Activated CD4-positive, alpha-beta T cell treated with anti-CD3 and anti-CD28 coated beads, Interleukin-2, amount 50 U/mL, for 48 hours (primary cell): ENCODE measurements at places on chromosomes 6 and 20.

GRCh38 chr20:3839328-3839727 is 7.3 kb upstream of the MAVS start:
- no peak for DNase-seq

DNA sequence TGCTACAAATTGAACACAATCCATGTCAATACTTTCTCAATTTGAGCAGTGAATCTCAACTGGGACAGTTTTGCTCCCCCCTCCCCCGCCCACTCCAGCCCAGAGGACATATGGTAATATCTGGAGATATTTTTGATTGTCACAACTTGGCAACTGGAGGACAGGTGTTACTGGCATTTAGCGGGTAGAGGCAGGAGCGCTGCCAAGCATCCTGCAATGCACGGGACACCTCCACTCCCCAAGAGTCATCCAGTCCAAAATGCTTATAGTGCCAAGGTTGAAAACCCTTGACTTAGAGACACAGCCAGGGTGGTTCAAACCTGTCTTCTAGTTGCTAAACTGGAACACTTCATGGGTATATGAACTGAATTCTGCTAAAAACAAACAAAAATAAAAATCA is 26.9 kb upstream of the LRRC1 start:
- DNase-seq = no peak

DNA sequence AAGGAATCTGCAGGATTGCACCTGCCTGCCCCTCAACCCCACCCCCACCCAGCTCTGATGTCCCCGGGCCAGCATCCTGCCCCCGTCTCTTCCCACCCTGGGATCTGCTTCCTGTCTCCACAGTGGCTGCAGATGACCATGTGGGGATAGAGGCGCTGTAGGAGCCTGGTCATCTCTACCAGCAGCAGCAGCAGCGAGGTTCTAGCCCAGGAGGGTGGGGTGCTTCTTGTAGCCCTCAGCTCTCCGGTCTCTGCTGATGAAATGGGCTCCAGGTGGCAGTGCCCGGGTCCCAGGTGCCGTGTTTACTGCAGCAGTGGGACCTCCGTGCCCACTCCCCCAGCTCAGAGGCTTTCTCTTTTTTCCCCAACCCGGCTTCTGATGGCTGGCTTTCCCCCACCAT is 25.2 kb downstream of the CAPN11 start:
- no peak for DNase-seq

GRCh38 chr6:63821442-63821841 is 185.8 kb downstream of the PHF3 start:
- DNase-seq = no peak

DNA sequence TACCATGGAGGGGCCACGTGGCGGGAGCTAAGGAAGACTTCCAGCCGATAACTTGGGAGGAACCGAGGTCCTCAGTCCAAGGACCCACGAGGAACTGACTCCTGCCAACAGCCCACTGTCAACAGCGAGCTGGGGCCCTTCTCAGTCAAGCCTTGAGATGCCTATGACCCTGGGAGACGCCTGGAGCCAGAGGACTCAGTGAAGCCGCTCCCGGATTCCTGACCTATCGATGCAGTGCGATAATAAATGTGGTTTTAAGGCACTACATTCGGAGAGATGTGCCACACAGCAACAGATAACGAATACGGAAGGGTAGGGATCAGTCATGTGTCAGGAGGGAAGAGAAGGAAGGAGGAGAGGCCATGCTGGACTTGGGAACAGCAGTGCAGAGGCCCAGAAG is 208.5 kb downstream of the NFATC2 start:
- no peak for DNase-seq

GRCh38 chr6:46832816-46833215 is 39.6 kb downstream of the MEP1A start:
- no peak for DNase-seq

GRCh38 chr6:157861814-157862213 is 38.8 kb downstream of the SNX9 start:
- no peak for DNase-seq

- DNase-seq = no peak
Measured at GRCh38 chr6:123925350-123925749, 121.7 kb downstream of the NKAIN2 start.

- no peak for DNase-seq
Measured at GRCh38 chr6:148521586-148521985, 178.9 kb downstream of the SASH1 start.

DNA sequence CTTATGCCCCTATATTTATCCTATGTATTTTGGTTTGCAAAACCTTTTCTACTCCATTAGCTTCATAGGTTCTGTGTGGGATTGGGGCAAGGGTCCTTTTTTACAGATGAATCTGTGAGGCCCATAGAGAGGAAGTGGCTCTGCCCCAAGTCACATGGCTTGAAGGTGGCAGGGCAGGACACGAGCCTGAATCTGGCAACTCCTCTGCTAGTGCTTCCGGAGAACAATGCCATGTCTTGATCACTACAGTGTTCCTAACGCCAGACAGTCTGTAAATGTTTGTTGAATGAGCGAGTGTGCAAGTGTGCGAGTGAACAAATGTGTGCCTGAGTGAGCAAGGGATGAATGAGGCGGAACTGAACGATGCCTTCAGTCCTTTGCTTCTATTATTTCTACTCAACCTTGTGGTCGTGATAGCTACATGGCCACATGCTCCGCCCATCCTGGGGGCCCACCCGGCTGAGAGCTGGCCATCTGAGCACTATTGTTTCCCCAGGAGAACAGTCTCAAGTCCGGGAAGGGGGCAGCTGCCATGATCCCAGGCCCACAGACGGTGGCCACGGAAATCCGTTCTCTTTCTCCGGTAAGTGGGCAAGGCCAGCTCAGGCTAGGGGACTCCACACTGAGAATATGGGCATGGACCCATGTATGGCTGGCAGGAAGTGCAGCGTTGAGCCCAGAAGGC is 17.8 kb upstream of the AAR2 start:
- no peak for DNase-seq

- no peak for DNase-seq
Measured at GRCh38 chr6:136069119-136069518, 181.0 kb downstream of the MTFR2 start.

DNA sequence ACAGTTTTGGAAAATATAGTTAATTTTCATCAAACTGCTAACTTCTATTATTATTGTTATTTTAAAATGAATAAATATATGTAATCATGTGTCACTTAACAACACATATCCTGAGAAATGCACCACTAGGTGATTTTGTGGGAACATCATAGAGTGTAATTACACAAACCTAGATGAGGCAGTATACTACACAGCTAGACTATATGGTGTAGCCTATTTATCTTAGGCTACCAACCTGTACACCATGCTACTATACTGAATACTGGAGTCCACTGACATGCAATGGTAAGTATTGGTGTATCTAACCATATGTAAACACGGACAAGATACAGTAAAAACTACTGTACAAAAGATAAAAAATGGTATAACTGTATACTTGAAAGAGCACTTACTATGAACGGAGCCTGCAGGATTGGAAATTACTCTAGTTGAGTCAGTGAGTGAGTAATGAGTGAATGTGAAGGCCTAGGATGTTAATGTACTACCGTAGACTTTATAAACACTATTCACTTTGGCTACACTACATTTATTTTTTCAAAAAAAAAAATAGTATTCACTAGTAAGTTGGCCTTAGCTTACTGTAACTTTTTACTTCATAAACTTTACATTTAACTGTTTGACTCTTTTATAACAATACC is 72.4 kb downstream of the ASCC3 start:
- DNase-seq = no peak

- DNase-seq = no peak
Measured at GRCh38 chr6:147117580-147117979, 86.6 kb upstream of the STXBP5 start.

GRCh38 chr20:16712511-16712947 is 17.3 kb upstream of the SNRPB2 start:
- DNase-seq = no peak

DNA sequence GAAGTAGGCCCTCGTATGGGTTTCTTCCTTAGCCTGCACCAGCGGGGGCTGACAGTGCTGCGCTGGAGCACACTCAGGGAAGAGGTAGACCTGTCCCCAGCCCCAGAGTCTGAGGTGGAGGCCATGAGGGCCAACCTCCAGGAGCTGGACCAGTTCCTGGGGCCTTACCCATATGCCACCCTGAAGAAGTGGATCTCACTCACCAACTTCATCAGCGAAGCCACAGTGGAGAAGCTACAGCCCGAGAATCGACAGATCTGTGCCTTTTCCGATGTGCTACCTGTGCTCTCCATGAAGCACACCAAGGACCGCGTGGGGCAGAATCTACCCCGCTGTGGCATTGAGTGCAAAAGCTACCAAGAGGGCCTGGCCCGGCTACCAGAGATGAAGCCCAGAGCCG is 3.8 kb downstream of the AAR2 start:
- no peak for DNase-seq

- no peak for DNase-seq
Measured at GRCh38 chr6:111207141-111207858, 120.0 kb downstream of the SLC16A10 start.

- no peak for DNase-seq
Measured at GRCh38 chr20:52142757-52143156, 48.8 kb downstream of the ZFP64 start.

GRCh38 chr6:6458172-6458571 is 130.3 kb upstream of the LY86 start:
- DNase-seq = no peak

- DNase-seq = no peak
Measured at GRCh38 chr20:7935027-7935551, 5.2 kb downstream of the HAO1 start.

DNA sequence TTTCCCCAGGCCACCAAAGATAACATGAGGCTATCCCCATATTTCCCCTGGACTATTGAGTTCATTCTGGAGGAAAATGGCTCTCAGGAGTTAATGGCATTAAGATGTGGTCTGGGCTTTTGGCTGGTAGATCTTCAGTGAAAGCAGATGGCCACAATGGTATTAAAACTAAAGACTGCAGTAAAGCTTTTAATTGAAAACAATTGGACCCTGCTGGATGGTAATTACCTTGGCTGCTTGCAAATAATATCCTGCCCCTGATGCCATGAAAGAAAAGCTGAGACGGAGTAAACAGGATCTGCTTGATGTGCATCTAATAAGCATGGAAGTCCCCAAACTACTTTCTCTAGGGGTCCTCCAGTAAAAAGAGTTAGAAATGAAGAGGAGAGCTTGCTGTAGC is 255.8 kb downstream of the QKI start:
- no peak for DNase-seq

DNA sequence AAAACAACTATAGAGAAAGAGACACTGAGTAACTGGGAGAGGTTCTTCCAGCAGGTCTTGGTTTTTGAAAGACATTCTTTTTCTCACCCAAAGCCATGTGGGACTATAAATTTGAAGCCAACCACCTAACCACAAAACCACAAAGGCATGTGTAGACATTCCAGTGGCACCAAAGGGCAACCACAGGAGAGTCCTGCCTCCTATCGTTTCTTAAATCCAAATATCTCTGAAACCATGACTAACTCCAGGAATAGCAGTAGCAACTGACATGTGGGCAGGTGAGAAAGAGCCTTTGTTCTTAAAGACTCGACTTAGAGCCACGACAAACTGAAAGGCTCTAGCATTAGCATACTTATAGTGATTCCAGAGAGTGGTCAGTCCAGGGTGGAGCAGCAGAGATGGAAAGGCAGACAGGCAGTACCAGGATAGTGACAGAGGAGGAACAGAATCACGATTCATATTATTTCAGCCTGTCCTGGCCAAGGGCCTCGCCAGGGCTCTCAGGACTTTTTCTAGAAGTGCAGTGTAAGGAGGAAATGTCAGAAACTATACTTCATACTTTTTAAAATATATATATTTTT is 9.4 kb upstream of the COL9A1 start:
- no peak for DNase-seq
